Bronchial smooth muscle cell (primary cell): ENCODE measurements at places on chromosomes 12 and 14. TPM values are rescaled to one million over a fixed set of nuclear protein-coding genes. Genes with fewer than 3 reads are reported as not detected.

SLC5A8 gene
- total RNA-seq = not detected in 2 replicates

KCNJ8 gene
- 5.5 and 8.2 TPM in 2 replicates for total RNA-seq

WNT5B gene
- total RNA-seq = 28.5 and 34.2 TPM in 2 replicates

CPNE8 gene
- total RNA-seq = 3.3 and 9.0 TPM in 2 replicates

KCNMB4 gene
- total RNA-seq = 0.16 and 0.43 TPM in 2 replicates
